ENCODE measurements at places on chromosomes 16 and 17.

- DNase-seq = no peak
These were observed 225.9 kb downstream of the CNTNAP4 start for GRCh38 chr16:76503091-76503490.

DNA sequence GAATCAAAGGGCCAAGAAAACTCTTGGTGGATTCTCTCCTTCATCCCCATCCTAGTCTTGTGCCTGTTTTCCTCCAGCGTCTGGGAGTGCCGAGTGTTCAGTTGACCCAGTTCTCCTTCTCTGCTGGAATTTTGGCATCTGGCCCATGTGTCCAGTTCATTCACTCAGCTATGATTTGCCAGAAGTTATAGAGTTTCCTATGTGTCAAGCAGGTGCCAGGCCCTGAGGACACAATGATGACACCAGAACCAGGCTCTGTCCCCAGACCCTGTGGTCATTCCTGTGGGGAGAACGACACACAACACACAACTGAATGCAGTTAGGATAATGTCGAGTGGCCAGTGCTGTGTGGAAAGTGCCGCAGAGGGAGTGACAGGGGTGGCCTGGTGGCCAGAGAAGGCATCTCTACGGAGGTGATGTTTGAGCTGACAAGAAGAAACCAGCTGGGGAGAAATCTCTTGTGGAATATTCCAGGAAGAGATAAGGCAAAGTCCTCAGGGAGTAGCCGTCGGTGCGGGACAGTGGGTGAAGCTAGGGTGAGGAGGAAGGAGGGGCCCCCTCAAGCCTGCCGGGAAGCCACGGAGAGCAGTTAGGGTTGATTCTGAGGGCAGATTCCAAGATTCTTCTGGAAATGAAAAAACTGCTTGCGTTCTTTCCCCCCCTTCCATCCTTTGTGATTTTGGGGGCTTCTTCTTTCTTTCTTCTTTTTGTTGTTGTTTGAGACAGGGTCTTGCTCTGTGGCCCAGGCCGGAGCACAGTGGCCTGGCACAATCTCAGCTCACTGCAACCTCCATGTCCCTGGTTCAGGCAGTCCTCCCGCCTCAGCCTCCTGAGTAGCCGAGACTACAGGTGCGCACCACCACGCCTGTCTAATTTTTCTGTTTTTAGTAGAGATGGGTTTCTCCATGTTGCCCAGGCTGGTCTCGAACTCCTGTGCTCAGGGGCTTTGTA, 35.8 kb upstream of the IL34 start:
- DNase-seq = no peak

DNA sequence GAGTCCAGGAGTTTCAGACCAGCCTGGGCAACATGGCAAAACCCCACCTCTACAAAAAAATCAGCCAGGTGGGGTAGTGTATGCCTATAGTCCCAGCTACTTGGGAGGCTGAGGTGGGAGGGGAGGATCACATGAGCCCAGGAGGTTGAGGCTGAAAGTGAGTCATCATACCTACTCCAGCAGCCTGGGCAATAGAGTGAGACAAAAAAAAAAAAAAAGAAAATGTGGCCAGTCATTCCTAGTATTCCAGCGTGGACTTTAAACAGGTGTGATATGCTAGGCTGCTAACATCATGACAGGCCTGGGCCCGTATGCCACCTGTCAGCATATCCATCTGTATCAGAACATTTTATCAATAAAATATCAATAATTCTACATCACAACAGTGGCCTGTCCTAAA, 143.3 kb downstream of the AATF start:
- DNase-seq = no peak

- DNase-seq = no peak
These were observed 285.1 kb upstream of the CDH11 start for GRCh38 chr16:65406933-65407332.

- DNase-seq = no peak
These were observed 7.0 kb downstream of the CBLN1 start for GRCh38 chr16:49274591-49274990.

- no peak for DNase-seq
These were observed 16.1 kb upstream of the TNRC6A start for GRCh38 chr16:24713379-24713778.

DNA sequence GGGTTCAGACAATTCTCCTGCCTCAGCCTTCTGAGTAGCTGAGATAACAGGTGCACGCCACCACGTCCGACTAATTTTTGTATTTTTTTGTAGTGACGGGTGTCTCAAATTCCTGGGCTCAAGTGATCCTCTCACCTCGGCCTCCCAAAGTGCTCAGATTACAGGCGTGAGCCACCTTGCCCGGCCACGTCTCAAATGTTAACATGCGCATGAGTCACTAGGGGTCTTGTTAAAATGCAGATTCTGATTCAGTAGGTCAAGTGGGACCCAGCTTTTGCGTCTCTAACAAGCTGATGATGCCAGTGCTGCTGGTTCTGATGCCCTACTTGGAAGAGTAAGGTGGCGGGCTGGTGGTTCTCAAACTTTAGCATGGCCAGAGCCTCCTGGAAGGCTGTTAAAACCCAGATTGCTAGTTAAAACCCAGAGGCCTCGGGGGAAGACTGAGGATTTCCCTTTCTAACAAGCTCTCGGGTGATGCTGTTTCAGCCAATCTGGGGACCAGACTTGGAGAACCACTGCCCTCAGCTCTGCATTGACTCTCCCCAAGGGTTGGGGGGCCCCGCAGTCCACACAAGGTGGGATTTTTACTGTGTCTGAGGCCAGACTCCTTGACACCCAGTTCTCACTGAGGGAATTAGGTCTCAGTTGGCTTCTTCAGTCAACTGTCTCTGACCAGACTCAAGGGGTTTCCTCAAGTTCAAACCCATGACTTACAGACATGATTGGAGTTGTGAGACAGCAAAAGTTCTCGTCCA, 17.9 kb downstream of the SCNN1B start:
- DNase-seq = no peak

DNA sequence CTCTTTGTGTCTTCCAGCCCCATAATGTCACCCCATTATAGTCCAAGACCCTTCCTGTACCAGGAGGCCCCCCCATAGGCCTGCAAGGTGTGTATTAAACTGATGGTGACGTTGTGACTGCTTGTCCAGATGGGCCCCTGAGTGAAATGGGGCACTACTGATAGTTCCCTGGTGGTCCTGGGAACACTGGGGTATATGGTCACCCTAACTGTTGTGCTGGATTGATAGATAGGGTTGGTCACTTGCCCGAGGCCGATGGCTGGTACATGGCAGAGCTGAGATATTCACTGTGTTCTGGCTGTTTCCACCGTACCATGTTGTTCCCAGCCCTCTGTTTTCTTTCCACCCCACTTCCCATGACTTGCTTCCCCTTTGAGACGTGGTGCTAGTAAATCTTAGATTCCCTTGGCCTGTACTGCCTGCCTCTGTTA, 4.3 kb downstream of the CNP start:
- no peak for DNase-seq

- no peak for DNase-seq
These were observed 182.8 kb upstream of the ELAC2 start for GRCh38 chr17:13200671-13201070.

- no peak for DNase-seq
These were observed 11.6 kb downstream of the FBXL19 start for GRCh38 chr16:30934827-30935557.

DNA sequence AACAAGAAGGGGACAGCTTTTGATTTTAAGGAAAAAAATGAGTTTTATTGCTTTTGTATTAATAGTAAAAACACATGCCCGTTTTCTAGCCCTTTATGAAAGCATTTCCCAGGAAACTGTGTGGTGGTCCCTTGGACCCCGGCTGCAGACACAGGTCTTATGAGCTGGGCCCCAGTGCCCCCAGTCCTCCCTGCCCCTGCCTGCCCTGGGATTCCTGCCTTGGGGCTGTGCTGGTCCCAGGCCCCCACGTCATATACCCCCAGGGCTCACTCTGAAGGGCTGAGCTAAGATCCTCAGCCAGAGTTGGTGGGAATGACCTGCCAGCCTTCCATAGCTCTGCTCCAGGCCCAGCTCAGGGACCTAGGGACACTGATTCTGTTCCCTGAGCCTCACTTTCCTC, 30.8 kb downstream of the GINS2 start:
- DNase-seq = no peak

GRCh38 chr17:37673386-37673785, 30.1 kb upstream of the DDX52 start:
- no peak for DNase-seq

DNA sequence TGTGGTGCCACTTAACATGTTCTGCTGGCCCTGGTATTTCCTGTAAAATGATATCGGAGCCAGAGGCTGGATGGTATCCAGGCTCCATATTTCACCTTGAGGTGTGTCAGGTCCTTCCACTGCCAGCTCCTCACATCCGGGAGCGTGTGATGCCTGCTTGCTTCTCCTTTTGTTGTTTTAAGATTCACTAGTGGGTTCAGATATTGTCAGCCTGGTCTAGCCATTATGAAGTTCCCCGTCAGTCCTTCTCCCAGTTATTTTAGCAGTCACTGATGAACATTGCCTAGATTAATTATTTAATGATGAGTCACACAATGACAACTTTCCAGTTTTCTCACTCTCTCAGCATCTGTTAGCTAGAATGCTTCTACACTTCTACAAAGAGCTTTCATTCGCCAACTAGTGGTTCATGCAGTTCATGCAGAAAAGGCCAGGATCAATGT, 11.3 kb downstream of the DNAAF1 start:
- DNase-seq = no peak

GRCh38 chr16:88285514-88285822, 97.3 kb upstream of the ZNF469 start:
- DNase-seq = no peak

- DNase-seq = no peak
These were observed 3.6 kb upstream of the TMEM92 start for GRCh38 chr17:50270435-50271362.

- DNase-seq = no peak
These were observed 101.9 kb downstream of the STX8 start for GRCh38 chr17:9473711-9474110.

DNA sequence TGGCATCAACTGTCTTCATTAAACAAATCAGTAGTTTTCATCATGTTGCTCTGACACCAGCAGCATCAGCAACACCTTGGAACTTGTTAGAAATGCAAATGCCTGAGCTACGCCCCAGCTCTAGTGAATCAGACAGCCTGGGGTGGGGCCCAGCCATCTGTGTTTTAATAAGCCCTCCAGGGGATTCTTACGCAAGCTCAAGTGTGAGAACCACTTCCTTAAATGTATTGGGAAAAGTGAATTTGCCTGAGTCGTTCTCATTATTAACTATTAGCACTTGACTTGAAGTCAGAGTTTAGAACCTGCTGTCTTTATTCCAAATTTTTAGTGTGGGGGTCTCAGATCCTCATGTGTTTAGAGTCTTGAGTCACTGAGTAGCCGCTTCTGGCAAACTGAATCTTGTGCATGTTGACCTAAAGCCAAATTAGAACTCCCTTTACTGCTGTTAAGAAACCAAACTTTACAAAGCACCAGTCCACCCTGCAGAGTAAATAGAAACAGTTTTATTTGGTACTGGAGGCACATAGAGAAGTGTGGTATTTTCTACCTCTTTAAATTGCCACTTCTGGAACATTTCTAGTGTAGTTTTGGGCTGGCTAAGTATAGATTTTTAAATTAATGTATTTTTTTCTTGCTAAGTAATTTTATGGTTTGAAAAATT, 137.4 kb upstream of the COX10 start:
- no peak for DNase-seq

GRCh38 chr17:76132574-76133338, 8.3 kb downstream of the FOXJ1 start:
- no peak for DNase-seq

- no peak for DNase-seq
These were observed 11.3 kb upstream of the STAC2 start for GRCh38 chr17:39236981-39237441.

- no peak for DNase-seq
These were observed 441.8 kb downstream of the HS3ST4 start for GRCh38 chr16:26133416-26134093.

- no peak for DNase-seq
These were observed 54.6 kb downstream of the PRKCA start for GRCh38 chr17:66357037-66357436.

GRCh38 chr16:50634947-50635346, 46.2 kb downstream of the SNX20 start:
- DNase-seq = no peak

GRCh38 chr17:32869345-32870026, 7.4 kb downstream of the MYO1D start:
- DNase-seq = no peak

DNA sequence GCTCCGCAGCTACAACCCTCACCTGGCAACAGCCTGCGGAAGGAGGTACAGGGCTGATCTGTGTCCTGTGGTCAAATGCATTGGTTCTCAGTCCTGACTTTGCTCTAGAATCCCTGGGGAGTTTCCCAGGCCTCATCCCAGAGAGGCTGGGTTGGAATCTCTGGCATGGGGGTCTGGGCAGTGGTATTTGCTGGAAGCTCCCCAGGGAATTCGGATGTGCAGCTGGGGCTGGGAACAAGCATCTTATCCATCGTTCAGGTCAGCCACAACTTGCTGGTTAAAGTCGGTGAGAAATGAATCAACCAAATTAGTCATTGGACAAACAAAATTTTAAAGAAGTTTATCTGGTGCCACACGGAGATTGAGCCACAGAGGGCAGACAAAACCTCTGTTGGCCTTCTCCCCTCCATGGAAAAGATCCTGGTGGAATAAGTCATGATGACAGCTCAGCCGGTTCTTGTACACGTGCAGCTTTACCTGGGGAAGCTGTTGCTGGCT, 231.2 kb downstream of the FOXL1 start:
- DNase-seq = no peak

GRCh38 chr17:75658237-75658636, 8.7 kb downstream of the RECQL5 start:
- DNase-seq = no peak

DNA sequence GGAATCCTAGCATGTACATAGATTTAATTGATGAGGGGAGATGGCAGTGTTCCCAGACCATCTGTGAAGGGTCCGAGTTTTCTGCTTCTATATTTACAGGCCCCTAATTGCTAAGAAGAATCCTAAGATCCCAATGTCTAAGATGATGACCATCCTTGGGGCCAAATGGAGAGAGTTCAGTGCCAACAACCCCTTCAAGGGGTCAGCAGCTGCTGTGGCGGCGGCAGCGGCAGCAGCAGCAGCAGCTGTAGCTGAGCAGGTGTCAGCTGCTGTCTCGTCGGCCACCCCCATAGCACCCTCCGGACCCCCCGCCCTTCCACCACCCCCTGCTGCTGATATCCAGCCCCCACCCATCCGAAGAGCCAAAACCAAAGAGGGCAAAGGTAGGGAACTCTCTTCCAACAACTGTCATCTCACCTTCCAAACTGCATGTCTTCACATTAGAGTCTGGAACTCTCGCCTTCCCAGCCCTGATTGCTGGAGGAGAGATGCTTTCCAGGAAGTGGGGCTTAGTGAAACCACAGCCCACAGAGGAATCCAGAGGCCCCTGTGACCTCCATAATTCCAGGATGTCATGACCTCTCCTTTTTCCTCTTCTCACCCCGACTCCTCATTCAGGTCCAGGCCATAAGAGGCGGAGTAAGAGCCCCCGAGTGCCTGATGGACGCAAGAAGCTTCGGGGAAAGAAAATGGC, 4.7 kb downstream of the CHD3 start:
- no peak for DNase-seq

GRCh38 chr17:70624211-70624610, 454.9 kb downstream of the KCNJ2 start:
- no peak for DNase-seq

DNA sequence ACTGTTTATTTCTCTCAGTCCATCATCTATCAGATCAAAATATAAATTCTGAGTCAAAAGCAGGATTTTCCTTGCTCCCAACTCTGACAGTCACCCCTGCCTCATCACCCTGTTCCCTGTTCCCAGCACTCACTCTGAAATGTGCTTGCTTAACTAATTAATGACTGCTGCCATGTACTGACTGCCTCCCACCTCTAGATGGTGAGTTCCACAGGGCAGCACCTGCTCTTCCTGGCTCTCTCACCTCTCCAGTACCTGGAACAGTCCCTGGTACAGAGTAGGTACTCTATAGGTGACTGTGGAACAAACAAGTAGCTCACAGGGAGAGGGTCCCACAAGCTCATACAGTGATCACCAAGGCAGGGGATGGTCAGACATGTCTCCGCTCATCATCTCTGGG, 114.3 kb upstream of the C16orf82 start:
- DNase-seq = no peak

Data from stimulated activated CD4-positive, alpha-beta T cell treated with anti-CD3 and anti-CD28 coated beads, Interleukin-1b, Interleukin-23, amount 100 ng/mL, for 4 hours (primary cell).